ENCODE measurements at places on chromosomes 12 and 14. TPM values are rescaled to one million over a fixed set of nuclear protein-coding genes. Genes with fewer than 3 reads are reported as not detected.

MGAT4C gene
- total RNA-seq: 2.6 TPM

NPAS3 gene
- 0.36 TPM for total RNA-seq

TCL1B gene
- total RNA-seq: not detected

TMED8 gene
- total RNA-seq: 22.8 TPM

MDM1 gene
- total RNA-seq: 14.0 TPM

VCPKMT gene
- 8.1 TPM for total RNA-seq

SMIM41 gene
- not detected for total RNA-seq

LRP1 gene
- total RNA-seq: 126 TPM

KLRK1 gene
- 0.90 TPM for total RNA-seq

GPR162 gene
- 4.0 TPM for total RNA-seq
